ENCODE measurements at places on chromosomes 12 and 14.

DNA sequence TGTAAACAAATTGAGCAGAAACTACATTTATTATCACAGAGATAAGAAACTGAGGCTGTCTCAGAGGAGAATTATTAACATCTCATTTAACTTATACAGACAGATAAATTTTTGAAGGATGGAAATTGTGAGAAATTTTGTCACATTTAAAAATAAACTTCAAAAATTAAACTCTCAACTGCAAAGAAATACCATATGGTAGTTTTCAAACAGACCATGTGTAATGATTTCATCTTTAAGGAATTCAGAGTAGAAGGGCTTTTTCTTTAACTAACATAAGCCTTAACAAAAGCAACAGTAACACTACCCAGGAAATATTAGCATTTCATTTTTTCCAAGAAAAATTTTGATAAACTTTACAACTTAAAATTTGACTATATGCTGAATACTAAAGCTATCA, 26.6 kb downstream of the NUP37 start:
- no peak for DNase-seq

GRCh38 chr12:42802785-42803189, 213.2 kb upstream of the PRICKLE1 start:
- no peak for DNase-seq

- no peak for DNase-seq
Measured at GRCh38 chr12:51320311-51320694, 3.7 kb downstream of the BIN2 start.

DNA sequence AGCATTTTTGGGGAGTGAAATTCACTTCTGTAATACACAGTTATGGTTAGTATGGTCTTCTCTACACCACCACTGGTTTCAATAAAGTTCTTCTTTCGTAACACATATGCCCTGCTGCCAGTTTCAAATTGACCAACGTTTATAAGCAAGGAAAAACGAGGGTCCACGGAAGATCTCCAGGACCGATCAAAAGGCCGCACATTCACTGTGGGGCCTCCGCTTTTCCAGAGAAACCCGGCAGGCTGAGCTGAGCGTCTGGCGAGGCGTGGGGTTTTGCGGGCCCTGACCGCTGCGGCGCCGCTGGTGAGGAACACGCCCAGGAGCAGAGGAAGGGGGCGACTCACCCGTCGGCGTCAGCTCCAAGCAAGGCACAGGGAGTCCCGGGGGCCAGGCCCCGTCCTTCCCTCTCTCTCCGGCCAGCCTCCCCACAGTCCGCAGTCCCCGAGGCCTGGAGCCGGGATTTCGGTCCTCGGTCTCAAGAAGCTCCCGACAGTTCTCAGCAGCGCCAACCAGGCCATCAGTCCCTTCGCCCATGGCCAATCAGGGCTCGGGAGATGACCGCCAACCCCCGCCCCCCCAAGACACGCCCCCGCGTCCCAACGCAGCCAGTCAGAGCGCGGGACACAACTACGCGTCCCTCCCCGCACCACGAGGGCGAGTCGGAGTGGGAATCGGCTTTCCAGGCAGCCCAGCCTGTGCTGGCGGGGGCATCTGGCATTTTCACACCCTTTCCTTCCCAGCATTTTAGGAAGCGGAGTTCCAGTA, at the start of gene MTERF2:
MTERF2 (minus strand) TSS at position 522 of the 765 bp plus-strand sequence. CDS start 8,432 bp downstream, outside the sequence.
- DNase-seq = peak; percentile 82

DNA sequence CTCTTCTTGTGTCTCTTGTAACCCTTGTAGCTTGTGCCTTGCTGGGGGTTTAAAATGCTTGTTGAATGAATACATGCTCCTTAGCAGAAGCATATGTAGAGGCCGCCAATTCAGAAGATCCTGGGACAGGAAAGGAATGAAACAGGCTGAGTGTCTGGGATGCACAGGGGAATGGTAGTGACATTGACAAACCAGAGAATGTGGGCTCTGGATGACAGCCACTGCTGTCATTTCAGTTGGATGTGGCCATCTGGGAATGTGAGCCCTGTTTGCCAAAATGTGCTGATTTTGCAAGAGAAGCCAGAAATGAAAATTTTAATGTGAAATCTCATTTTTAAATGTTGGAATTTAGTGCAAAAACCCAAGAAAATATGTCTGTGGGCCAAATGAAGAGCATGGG, 136.8 kb downstream of the DACT1 start:
- DNase-seq = no peak

DNA sequence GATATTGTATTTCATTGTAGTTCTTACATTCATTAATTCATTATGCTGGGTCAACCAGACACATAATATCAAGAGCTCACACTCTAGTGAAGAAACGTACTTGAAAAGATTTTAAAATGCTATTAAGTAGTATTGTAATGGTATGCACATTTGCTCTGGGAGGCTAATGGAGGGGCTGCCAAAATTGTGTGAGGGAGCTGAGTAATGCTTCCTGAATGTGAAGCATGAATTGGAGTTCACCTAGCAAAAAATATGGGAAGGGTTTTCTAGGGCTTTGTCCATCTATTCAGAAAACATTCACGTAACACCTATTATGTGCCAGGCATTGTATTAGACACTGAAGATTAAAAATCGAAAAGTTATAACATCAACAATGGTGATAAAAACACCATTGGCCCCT, 403.8 kb upstream of the PDE3A start:
- DNase-seq = no peak

- no peak for DNase-seq
Measured at GRCh38 chr12:85448548-85449139, 168.6 kb downstream of the ALX1 start.

- DNase-seq = no peak
Measured at GRCh38 chr12:100520048-100520769, 46.5 kb downstream of the NR1H4 start.

GRCh38 chr12:30990316-30990715, 63.8 kb downstream of the TSPAN11 start:
- no peak for DNase-seq
